Sciatic nerve (tissue), 2 donors: ENCODE measurements at places on chromosomes 6 and 20.
A peak's percentile ranks its signal among the peaks of the same experiment; 100 is the strongest.

- no peak for DNase-seq
Measured at GRCh38 chr6:117505311-117505710, 22.8 kb downstream of the DCBLD1 start.

- DNase-seq, result no peak
Measured at GRCh38 chr20:9258901-9259300, 190.0 kb downstream of the PLCB4 start.

- DNase-seq, result no peak
Measured at GRCh38 chr6:102197211-102197610, 803.7 kb downstream of the GRIK2 start.

DNA sequence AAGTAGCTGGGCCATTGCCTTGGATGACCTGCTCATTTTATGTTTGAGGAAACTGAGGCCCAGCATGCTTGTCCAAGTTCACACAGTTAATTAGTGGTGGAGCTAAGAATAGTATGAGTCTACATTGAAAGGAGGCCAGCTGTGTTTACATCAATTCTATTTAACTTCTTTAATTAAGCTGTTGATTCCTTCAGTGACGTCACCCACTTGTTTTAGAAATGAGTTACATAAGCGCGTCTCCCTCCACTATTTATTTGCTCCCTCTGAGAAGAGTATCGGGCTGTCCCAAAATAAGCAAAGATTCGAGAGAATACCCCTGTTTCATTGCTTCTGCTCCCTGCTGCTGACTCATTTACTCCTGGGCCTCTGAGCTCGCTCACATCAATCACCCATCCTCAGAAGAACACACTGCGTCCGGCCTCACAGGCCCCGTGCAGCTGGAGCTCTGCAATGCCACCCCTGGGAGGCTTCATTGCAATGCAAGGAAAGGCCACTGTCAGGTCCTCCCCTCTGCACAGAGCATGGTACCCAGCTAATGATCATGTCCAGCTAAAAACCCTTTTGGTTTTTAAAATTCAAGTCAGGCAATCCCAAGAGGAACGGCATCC lies 74.8 kb upstream of the BMP2 start:
- no peak for DNase-seq

DNA sequence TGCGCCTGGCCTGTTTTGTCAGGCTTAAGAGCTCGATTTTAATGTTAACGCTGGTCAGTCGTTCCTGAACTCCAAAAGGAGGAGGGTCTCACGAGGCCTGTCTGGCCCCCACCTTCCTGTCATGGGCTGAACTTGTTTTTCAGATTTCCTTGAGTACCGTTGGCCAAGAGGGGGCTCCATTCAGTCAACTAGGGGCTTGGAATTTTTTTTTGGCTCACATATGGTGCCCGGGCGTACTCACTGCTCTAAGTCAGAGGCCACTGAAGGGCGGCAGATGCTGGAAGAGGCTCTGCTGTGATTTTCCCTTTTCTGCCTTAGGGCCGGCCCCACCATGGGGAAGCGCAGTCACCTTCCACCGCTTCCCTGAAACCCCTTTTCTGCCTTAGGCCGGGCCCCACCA lies 6.9 kb upstream of the BIRC7 start:
- DNase-seq, result no peak

GRCh38 chr6:14549304-14549770 lies 431.8 kb downstream of the CD83 start:
- no peak for DNase-seq

DNA sequence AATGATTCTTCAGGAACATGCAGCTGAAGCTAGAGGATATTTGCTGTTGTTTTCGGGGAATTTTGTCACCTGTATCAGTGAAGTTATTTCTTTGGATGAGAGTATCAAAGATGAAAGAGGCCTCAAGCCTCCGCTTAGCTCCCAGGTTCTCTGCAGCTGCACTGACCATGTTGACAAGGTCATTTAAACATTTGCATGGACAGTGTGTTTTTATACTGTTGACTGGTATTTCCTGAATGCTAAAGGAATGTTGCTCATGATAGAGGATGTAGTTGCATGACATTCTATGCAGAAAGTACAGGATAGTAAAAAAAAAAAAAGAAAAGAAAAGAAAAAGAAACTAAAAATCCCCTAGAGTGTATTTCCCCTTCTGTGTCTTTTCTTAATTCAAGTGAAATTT lies 165.6 kb upstream of the LAMP5 start:
- no peak for DNase-seq

- DNase-seq, result peak; percentile 90
Measured at GRCh38 chr6:31826793-31827285, 699 bp upstream of the HSPA1B start.

DNA sequence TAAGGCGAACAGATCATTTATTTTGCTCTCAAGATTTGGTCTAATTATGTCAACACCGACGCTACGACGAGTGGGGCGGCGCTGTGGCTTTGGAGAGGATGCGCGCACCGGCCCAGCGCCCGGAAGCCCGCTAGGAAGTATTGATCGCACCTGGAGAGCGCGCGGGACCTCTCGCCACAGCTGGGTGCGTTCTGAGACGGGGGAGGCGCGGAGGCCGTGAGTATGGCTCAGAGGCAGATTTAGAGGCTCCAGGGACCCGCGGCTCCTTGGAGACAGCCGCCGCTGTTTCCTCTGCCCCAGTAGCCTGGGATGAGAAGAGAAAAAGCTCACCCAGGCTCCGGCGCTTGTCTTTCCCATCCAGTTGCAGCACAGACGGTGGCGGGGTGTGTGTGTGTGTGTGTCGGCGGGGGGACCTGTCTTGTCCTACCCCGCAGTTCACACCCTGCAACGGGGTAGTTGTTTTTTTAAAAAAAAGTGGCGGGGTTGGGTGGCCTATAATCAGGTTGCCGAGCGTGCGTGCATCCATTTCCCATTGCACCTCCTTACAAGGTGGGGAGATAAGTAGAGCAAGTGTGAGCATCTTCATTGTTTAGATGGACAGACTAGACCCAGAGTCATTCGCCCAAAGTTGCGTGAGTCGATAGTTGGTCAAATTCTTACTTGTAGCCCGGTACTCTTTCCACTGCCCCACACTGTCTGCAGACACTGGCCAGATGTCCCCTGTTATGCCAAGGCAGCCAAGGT lies 11.2 kb downstream of the TFAP2D start:
- DNase-seq, result no peak

DNA sequence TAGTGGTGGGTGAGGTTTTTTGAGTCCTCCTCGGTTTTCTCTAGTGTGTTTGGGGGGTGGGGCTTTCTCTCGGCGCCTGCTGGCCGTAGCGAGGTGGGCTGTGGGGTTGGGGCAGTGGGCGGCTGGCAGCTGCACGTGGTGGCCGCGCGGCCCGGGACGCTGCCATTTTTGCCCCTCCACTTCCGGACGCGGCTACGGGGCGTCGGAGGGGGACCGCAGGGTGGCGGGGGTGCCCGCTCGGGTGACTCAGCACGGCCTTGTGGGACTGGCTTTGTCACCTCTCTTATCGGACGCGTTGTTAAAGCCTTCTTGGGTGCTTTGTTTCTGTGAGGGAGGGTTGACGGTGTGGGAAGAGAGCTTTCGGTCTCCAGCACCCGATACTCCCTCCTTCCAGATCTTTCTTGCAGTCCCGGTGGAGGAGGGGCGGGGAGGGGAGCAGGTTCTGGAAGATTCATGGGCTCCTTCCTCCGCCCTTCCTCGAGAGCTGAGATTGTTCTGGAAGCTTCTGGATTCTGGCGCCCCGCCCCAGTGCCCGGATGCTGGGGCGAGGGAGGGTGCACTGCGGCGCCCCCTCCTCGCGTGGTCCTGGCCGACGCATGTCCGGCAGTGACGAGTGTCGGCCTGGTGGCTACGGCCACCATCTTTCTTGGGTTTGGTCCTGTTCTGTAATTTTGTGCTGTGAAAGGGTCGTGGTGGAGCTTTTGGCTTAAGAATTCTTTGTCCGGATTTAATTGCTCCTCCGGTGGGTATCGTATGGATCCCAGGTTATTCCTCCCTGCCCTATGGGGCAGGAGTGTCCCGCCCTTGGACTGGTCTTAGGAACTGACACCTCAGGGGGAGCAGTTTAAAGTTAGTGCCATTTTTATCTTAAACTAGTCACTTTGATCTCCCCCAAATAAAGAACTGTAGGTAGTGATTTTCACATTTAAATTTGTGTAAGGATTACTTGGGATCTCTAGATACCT lies 719 bp downstream of the HSP90AB1 start:
- peak; percentile 87 for DNase-seq

DNA sequence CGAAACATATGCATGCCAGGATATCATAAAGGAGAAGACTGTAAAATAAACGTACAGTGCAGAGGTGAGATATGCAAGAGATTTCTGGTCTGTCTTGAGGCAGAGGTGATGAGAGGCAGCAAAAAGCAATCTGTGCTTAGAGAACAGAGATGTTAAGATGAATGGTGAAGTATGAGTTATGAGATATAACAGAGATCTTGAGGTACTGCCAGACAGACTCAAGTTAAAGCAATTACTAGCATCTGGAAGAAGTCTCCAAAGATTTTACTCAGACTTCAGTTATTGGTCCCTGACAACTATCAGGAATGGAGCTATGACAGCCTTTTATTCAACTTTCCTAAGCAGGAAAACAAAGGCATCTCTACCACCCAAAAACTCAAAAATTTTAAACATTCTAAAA lies 122.8 kb upstream of the DST start:
- DNase-seq, result no peak

GRCh38 chr6:166470863-166471410 lies 88.2 kb upstream of the MPC1 start:
- peak; percentile 47 for DNase-seq

GRCh38 chr20:4083098-4083865 lies 67.9 kb upstream of the RNF24 start:
- DNase-seq, result no peak

DNA sequence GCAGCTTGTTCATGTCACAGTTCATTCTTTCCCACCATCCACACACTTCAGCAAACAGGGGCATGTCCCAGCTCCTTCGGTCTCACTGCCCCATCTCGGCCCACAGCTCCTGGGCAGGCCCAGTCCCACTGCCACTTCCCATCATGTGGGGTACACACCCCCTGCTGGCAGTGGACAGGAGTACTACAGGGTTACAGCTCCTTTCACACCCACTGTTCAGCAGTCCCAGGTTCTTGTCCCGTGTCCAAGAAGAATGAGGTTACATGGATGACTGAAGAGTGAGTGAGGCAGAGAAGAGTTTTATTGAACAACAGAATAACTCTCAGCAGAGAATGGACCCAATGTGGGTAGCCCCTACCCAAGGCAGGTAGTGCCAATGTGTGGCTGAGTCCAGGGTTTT lies 77.8 kb upstream of the SMLR1 start:
- no peak for DNase-seq
